ENCODE measurements at places on chromosomes 16 and 17.

DNA sequence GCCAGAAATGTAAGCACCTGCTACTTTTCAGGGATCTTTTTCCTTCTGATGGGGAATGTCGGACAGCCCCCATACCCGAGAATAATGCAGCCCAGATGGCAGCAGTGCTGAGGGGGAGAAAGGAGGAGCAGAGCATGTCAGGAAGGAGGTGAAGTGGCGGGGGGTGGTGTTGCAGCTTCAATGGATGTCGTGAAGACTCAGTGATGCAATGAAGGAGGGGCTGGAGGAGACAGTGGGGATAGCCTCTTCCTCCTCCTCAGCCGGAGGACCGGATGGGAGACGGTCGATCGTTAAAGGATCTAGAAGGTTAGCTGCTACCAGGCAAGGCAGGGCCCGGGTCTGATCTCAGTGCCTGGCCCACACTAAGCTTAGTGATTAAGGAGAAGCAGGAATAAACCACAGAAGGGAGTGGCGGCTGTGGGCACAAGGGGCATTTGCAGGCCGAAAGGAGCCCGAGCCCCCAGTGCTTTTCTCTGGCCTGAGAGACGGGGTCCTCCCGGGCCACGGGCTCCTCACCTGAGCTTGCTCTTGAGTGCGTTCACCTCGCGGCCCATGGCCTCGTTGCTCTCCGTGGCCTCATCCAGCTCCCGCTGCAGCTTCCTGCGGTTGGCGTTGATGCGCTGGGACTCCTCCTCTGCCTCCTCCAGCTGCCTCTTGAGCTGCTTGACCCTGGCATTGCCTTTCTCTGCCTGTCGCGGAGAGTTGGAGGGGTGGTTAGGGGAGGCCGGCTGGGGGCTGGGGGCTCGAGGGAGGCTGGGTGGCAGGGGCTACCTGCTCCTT is 64.5 kb downstream of the NDE1 start:
- DNase-seq, result no peak

GRCh38 chr17:39775031-39775430 is 37.3 kb downstream of the GRB7 start:
- DNase-seq, result no peak

DNA sequence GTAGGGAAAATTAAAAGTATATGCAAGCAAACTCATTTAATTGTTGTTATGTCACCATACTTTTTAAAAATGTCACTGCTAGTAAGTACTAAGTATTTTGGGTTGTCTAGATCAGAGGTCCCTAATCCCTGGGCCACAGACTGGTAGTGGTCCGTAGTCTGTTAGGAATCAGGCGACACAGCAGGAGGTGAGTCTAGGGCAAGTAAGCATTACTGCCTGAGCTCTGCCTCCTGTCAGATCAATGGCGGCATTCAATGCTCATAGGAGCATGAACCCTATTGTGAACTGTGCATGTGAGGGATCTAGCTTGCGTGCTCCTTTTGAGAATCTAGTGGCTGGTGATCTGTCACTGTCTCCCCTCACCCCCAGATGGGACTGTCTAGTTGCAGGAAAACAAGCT is 21.6 kb downstream of the STXBP4 start:
- no peak for DNase-seq

DNA sequence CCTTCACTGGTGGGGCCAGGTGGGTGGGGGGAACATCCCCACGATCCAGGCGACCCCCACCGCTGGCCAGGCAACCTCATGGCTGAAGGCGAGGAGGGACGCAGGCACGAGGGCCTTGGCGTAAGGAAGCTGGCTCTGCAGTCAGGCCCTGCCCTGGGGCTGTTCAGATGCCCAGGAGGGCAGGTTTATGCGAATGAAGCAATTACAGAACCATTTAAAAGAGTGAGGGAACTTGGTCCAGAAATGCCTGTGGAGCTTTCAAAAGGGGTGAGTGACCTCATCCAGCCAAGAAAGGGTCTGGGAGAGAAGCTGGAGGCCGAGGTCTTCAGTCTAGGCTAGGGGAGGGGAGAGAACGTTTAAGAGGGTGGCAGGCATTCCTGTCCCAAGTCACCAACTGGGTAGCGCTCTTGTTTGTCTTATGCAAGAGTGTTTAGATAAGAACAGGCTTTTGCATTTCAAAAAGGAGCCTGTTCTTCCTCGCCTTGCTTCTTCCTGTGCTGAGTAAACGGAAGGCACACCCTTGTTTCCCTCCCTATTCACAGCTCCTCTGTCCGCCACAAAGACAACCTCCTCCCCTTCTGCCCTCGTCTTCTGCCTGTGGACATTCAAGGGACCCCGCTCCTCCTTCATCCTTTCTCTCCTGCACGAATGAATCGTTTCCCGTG is 183.5 kb upstream of the SDK2 start:
- DNase-seq, result no peak

GRCh38 chr16:2744711-2745110 is 7.7 kb upstream of the SRRM2 start:
- DNase-seq, result no peak

GRCh38 chr17:76428511-76428910 is 24.4 kb downstream of the UBE2O start:
- no peak for DNase-seq

DNA sequence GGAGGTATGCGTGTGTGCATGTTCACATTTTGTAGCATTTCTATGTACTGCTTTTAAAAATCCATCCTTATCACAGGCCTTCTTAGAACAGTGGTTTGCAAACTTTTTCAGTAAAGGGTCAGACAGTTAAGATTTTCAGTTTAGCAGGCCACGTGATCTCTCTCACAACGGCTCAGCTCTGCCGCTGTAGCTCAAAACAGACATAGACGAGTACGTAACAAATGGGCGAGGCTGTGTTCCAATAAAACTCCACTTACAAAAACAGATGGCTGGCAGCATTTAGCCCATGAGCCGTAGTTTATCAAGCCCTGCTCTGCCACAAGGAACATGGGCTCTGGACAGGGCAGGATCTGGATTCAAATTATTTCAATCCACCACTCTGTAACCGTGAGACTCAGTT is 141.8 kb downstream of the XYLT1 start:
- no peak for DNase-seq

GRCh38 chr16:12435730-12436129 is 368.0 kb downstream of the CPPED1 start:
- DNase-seq, result no peak

DNA sequence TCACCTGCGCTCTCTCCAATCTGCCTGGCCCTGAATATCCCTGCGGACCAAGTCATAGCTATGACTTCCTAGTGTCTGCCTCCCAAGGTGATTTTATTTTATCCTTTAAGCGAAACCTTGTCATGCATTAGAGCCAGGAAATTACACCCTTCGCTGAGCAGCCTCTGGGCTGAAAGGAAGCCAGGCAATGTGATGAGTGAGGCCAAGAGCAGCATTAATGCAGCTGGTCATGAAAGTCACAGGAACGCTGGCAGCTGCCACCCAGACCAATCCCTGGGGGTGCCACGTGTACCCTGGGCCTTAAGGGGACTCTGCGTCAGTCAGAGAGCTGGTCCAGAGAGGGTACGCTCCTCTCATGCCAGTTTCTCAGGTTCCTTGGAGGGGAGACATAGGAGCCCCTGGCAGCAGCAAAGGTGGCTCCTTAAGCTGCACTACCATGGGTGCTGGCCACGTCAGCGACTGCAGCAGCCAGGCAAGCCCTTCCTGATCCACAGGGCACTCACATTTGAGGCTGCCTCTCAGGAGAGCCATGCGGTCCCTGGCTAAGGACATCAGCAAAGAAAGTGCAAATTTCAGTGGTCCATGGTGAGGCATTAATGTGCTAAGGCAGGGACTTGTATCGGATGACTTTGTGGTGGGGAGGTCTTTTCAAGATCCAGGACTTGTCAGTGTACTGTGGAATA is 42.7 kb upstream of the WSCD1 start:
- no peak for DNase-seq

DNA sequence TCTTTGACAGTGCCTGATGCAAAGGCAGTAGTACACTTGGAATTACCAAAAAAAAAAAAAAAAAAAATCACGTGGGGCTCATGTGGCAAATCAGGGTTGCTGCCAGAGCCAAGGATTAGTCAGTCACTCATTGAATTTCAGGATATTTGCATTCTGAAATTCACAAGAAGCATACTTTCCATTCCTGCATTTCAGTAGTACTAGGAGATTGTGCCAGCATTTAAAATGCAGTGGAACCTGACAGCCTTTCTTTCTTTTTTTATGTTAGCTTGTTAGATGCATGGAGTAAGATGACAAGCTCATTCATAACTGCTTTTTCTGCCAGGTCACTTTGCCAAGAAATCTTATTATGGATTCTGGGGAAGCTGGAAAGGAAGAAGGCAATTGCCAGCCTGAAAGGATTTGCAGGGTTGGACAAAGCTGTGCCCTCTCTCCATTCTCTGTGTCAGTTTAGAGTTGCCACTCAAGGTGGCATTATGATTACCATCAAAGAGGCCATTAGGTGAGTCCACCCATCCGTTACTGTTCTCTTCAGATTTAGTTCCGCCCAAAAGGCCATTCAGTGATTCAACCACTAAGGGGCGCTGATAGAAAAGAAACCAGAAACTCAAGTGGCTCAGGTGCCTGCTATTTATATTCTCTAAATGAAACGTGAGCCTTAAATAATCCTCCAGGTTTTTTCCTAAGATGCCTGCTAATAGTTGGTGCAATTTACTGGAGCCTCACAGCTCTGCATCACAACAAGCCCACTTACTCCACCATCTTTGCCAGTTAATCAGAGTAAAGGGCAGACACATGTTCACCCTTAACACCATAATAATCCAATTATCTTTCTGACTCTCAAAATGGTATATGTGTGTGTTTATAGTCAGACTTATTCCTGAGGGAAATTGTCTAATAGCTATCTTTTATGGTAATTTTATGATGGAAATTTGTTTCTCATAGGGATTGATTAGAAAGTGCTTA is 59.0 kb downstream of the TANGO6 start:
- DNase-seq, result peak; percentile 82

GRCh38 chr16:76824221-76824620 is 366.8 kb upstream of the MON1B start:
- no peak for DNase-seq

- peak; percentile 83 for DNase-seq
Measured at GRCh38 chr16:4957720-4958509, at the start of gene SEC14L5. TSS of gene SEC14L5 (plus strand) at chr16:4958330. CDS start at chr16:4959324, 994 bp downstream.

- DNase-seq, result no peak
Measured at GRCh38 chr16:32116080-32116479, 137.0 kb upstream of the TP53TG3D start.

Data from NCI-H1436 treated with DMSO at 0.1 percent for 48 hours (cell line).